DMS 273 treated with DMSO at 0.1 percent for 48 hours (cell line): ENCODE measurements at places on chromosomes 6 and 20.

- no peak for DNase-seq
Observed at GRCh38 chr6:80639181-80639629, 532.7 kb downstream of the BCKDHB start.

DNA sequence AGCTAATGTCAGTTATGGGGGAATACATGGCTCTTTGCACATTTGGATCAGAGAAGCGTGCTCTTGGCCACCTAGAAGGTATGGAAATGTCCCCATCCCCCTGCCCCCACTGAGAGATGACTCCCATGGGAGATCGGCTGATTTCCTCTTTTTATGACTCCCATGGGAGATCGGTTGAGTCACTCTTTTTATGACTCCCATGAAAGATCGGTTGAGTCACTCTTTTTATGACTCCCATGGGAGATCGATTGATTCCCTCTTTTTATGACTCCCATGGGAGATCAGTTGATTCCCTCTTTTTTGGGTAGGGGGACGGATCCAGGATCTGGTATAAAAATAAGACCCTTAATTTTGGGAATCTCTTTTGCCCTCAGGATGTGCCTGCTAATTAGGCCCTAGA is 10.3 kb upstream of the TAAR9 start:
- DNase-seq = no peak

GRCh38 chr6:79073888-79074287 is 4.2 kb downstream of the PHIP start:
- no peak for DNase-seq

- DNase-seq = no peak
Observed at GRCh38 chr20:49573900-49574416, 6.0 kb upstream of the PTGIS start.

DNA sequence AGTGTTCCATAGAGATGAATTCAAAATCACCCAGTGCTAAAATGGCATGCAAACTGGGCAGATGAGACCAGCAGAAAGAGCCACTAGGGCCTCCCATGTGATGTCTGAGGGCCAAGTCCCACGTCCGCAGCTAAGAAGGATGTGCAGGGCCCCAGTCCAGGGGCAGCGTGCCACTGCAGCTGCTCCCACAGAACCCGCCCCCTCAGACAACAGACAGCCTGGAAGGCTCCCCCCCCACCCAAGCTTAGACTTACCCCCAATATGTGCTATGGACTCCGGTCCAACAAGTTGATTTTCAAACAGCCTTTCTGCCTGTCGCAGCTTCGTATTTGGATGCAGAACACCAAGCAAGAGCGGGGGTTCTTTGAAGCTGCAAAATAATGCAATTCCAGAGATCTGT is 14.0 kb downstream of the APMAP start:
- DNase-seq = no peak

GRCh38 chr20:17885544-17885943 is 83.0 kb downstream of the SNX5 start:
- DNase-seq = no peak

- no peak for DNase-seq
Observed at GRCh38 chr6:72620871-72621290, 983 bp upstream of the KCNQ5 start.

DNA sequence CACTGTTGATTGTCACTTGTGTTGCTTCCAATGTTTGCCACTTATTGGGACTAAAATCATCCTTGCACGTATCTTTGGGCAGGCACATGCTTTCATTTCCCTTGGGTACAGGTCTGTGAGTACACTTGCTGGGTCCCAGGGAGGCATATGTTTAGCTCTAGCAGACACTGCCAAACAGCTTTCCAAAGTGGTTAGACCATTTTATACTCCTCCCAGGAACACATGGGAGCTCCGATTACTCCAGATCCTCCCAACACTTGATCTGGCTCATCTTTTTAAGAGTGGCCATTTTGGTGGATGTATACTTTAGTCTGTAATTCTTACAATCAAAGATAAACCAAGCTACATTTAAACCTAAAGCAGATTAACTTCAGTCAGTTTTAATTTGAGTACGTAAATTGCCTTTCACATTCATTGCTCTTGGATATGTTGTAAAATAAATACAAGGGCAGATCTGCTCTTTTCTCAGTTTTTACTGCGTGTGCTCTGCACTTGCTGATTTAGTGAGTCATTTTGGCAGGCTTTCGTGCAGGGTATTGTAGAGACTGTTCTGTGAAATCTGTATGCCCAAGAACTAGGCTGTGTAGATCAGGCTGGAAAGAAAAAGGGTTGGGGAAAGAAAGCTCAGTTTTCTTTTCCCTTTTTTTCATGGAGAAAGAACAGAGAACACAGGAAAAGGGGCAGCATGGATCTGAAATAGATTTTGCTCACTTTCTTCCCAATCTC is 19.5 kb downstream of the SLC22A1 start:
- no peak for DNase-seq

GRCh38 chr6:131744432-131745287 is 33.8 kb upstream of the CTAGE9 start:
- no peak for DNase-seq

DNA sequence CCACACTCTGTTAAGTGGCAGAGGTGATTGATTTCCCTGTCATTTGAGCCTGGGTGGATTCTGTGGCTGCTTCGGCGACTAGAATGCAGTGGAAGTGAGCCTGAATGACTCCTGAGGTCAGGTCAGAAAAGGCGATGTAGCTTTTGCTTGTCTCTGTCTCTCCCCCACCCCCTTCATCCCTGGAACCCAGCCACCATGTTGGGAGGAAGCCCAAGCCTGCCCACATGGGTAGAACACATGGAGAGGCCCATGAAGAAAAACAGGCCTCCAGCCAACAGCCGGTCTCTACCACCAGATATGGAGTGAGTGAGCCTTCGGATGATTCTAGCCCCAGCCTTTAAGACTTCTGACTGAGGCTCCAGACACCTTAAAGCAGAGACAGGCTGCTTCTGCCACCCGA is 181.0 kb downstream of the TFAP2C start:
- no peak for DNase-seq

DNA sequence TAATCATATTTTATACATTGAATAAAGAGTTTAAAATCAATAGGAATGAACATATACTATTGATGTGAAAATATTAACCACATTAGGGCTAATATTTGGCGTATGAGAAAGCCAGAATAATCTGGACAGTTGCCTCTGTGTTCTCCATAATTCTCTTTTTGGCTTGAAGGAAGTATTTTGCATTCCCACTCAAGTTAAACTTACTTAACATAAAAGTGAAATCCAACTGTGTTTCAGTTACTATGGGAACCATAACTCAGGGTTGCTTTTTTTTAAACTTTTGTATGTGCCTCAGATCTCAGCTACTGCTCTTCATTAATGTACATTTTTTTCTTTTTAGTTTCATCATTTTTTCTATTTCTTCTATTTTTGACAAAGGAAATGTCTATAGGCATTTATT is 479.8 kb downstream of the NKAIN2 start:
- no peak for DNase-seq

GRCh38 chr6:20227350-20227749 is 15.1 kb upstream of the MBOAT1 start:
- no peak for DNase-seq

DNA sequence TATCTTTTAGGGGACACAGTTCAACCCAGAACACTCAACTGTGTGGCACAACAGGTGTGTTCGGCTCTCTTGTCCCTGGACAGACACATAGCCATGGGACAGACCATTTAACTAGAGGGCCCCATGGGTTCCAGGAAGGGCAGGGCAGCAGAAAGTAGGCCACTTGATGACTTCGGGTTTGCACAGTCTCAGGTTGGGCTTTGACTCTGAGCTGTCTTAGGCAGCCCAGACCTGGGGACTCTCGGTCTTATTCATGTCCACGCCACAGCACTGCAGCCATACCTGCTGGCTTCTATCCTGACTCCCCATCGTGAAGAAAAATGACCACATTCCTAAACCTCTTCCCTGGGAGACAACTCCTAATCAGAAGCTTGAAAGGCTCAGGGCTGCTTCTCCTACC is 146.1 kb upstream of the AKAP12 start:
- DNase-seq = no peak

GRCh38 chr20:34200023-34200422 is 41.2 kb upstream of the ASIP start:
- DNase-seq = no peak

DNA sequence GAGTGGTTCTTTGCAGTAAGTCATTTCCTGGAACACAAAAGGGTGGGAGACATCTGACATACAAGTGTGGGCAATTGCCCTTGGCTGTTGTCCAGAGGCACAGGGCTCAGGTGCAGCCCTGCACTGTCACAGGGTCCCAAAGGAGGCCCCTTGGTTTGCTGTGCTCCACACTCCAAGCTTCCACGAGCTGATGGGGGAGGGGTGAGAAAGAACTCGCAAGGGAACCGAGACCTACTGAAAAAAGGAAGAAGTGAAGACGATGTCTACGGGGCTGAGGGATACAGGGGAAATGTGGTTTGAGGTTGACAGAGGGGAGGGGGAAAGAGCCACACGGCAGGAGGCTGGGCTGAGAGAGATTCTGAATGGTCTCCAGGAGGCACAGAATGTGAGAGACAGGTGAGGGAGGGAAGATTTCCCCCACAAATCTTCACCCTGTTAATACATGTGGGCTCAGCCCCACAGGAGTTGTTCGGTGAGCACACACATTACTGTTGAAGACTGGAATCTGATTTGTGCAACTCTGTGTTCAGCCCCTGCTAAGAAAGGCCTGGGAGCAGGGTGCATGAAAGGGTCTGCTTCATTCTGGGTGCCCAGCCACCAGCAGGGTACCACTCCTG is 123.4 kb downstream of the LY86 start:
- DNase-seq = no peak

DNA sequence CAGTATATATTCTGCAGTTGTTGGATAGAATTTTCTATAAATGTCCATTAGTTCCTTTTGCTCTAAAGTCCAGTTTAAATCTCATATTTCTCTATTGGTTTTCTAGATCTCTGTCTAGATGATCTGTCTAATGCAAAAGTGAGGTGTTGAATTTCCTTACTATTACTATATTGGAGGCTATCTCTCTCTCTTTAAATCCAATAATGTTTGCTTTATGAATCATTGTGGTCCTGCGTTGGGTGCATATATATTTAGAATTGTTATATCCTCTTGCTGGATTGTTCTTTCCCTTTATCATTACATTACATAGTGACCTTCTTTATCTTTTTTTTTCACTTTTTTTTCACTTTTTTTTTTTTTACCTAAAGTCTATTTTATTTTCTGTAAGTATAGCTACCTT is 208.5 kb upstream of the ASCC3 start:
- no peak for DNase-seq

DNA sequence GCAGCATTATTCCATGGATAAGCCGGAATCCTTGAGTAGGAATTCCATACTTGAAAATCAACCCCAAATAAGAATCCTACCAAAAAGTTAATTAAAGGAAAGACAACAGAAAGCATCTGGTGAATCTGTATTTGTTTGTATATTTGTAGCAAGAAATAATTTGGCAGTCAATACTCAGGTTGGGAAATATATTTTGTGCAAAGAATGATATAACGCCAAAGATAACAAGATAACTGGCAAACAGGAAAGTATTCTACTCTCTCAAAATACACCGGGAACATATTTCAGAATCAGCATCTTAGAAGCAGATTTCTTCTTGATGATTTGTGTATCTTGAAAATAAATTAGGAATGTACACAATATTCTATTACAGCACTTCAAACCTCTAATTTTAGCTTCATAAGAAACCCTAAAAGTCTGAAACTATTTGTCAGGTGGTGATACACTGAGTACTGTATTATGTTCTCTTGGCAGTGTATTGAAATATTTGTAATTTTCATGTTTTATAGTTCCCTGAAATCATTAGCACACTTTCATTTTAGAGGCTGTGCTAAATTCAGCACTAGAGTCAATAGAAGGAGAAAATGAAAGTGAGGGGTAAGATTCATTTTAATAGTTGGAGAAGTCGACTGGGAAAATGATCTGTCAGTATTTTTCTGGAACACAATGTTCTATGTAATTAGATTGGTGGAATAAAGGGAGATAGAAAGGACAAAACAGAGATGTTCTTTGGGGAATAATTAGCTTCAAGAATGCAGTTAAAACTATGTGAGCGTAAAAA is 879.7 kb upstream of the GJE1 start:
- DNase-seq = no peak

DNA sequence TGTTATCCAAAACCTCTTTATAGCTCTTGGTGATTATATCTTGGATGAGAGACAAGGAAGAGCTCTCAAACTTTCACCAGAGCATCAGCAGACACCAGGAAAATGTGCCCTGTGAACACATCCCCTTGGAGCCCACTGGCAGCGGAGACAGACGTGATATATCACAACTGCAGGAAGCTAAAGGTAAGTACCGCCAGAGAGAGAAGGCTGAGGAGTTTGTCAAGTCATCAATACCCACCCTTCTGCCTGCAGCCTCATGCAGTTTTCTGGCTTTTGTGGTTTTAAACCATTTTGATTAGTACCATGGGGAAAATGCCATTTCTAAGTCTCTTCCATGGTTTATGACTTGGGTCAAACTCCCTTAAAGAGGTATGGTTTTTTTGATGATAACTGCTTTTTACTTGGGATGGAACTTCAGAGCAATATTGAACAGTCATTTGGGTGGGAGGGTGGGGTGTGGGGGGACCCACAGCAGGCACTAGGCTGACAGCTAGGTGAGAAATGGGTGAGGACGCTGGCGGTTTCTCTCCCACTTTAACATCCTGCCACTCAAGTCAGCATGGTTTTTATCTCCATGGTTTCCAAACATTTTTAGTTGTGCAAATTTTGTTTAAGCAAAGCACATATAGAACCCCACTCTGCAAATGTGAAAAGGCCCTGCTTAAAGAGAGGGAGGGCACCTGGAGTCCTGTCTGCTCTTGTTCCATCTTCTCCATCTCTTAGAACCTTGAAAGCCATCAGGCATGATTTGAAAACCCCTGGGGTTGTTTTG is 108.4 kb downstream of the SCML4 start:
- no peak for DNase-seq

DNA sequence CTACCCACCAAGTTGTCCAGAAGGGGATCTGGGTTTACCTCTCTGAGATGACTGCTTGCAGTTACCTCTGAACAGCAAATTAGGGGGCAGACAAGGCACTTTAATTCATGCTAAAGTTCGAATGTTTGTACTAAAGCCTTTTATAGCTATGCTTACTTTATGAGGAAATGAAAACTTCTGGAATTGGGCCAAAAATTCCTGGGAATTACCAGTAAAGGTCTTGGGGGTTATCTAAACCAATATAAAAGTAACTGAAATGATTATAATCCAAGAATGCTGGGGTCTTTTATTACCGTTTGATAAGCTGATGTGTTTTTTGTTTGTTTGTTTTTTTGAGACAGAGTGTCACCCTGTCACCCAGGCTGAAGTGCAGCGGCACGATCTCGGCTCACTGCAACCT is 7.9 kb upstream of the LZTS3 start:
- DNase-seq = no peak

GRCh38 chr6:12595161-12595811 is 121.3 kb upstream of the PHACTR1 start:
- no peak for DNase-seq
